ENCODE measurements at places on chromosomes 4 and X. TPM values are rescaled to one million over a fixed set of nuclear protein-coding genes. Genes with fewer than 3 reads are reported as not detected.

- no peak for DNase-seq
Observed at GRCh38 chrX:100376576-100376975, 33.5 kb downstream of the PCDH19 start.

- no peak for DNase-seq
Observed at GRCh38 chr4:152609481-152609880, 70.3 kb downstream of the TMEM154 start.

DNA sequence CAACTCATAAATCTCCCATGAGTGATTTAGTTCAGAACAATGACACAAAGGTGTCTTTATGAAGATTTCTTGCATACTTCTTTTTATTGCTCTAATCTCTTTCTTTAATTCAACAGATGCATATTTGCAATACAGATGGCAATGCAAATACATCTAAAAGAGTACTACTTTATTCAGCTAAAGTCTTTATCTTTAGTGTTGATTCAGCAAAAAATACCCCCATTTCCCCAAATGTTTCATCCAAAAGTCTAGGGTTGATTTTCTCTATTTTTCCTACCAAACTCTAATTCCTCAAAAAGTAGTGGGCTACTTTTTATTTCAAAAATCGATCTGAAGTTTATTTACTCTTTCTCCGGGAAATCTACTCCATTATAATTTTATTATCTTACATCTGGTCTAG, 1055.2 kb downstream of the STIM2 start:
- no peak for DNase-seq

- DNase-seq = peak; percentile 3
Observed at GRCh38 chr4:8745005-8745790, 126.4 kb downstream of the HMX1 start.

DNA sequence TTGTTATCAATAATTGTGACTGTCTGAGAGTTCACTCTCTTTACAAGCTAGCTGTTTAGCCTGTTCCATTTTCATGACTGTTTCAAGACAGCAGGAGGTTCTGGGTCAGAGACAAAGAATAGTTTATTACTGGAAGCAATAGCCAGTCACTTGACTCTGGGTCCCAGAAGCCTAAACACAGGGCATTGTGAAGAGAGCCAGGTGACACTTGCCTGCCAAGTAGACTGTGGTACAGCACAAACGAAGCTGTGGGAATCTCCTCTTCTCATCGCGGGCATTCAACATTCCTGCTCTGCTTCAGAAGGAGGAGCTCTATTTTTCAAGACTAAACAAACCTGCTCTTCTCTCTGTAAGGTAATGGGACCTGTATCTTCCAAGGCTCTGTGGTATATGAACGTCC, 485.1 kb downstream of the TRIML1 start:
- DNase-seq = no peak

CHRNA9 gene
- not detected for total RNA-seq

FRMD7 gene
- 1.6 TPM for total RNA-seq

COL4A5 gene
- total RNA-seq = 129 TPM
